ENCODE measurements at places on chromosomes 3 and 15.

GRCh38 chr15:76565366-76565765 lies 228.8 kb downstream of the ISL2 start:
- no peak for ATAC-seq

- ATAC-seq: no peak
Measured at GRCh38 chr3:181630853-181631252, 80.9 kb upstream of the SOX2 start.

DNA sequence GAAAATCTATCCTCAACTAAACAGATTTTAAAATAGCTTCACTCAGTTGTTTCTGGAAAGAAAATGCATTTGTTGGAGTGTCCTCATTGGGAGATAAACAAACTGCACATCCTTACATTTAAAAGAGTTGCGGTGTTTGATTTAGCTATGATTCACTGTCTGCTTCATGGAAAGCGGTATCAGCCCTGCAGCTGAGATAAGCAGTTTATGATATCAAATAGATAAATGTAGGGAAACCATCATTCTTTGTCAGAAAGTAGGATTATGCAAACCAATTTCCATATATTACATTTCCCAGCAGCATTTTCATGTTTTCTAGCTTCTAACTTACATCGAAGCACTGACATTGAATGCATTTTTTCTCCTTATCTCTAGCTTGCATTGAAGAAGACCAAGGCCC lies 698.9 kb downstream of the DIPK2A start:
- ATAC-seq: no peak

DNA sequence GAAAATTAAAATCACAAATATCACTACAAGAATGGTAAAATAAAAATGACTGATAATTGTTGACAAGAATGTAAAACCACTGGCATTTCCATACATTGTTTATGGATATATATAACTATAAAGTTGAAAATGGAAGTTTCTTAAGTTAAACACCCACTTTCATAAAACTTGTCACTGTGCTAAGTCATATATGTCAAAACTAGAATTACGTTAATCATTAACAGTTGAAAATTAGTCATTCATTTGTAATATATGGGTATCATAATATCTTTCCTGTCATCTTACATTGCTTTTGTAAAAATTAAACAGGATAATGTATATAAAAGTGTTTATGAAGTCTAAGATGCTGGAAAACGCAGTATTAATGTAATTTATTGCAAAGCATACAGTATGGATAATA lies 1398.6 kb upstream of the ALCAM start:
- no peak for ATAC-seq

GRCh38 chr3:5191555-5192304 lies 4.2 kb downstream of the EDEM1 start:
- no peak for ATAC-seq

- ATAC-seq: no peak
Measured at GRCh38 chr3:99568663-99569335, 69.6 kb upstream of the COL8A1 start.

DNA sequence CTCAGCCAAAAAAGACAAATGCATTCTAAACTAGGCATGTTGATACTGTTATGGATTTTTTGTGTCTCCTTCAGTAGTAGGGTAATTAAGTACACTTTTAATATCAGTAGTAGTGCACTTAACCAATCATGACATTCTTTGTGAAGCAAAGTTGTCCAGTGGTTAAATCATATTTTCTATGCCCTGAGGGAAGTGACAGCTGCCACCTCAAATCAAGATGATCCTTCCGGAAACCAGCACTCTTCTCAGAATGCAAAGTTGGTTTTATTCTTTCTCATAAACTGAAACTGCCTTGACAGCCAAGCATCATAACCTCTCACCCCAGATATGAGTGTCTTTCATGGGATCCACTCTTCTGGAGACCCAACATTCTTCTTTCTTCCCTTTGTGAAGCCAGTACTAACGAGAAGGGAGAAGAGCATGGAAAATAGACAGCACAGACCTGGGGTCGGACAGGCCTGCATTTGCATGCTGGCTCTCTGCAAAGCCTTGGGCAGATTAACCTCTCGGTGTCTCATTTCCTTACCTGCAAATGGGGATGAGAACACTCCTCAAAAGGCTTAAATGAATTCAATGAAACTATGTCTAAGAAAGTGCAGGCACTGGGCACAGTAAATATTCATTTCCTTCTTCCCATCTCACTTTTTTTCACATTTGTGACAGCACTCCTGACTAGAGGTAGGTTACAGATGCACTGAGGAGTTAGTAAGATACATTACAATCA lies 13.2 kb downstream of the AAGAB start:
- no peak for ATAC-seq

Data from gastroesophageal sphincter (tissue), 4 donors.